ENCODE measurements at places on chromosomes 11 and 22. TPM values are rescaled to one million over a fixed set of nuclear protein-coding genes. Genes with fewer than 3 reads are reported as not detected.

The SYT8 gene
- 0.07 TPM for total RNA-seq

The LDLRAD3 gene
- 5.4 TPM for total RNA-seq

The ABCG4 gene
- 0.40 TPM for total RNA-seq

The OR8D1 gene
- not detected for total RNA-seq

The OR5A1 gene
- not detected for total RNA-seq

The SAA2 gene
- total RNA-seq = 40.6 TPM
